B cell (primary cell): ENCODE measurements at places on chromosomes 4 and X.

- DNase-seq, result peak; percentile 1
- peaks cover 10% of the 10 kb centered on the region for H3K4me1 ChIP-seq
- peaks cover 15% of the 10 kb centered on the region for H3K27me3 ChIP-seq
- H3K27ac ChIP-seq, result no peak overlapping the region
- no peak overlapping the region for H3K4me3 ChIP-seq
Measured at GRCh38 chrX:13939741-13940597, 89.7 kb downstream of the GEMIN8 start.

- no peaks in the 10 kb centered on the region for H3K27me3 ChIP-seq
- H3K4me1 ChIP-seq, result peaks cover 16% of the 10 kb centered on the region
- H3K36me3 ChIP-seq, result no peaks in the 10 kb centered on the region
- peak overlapping the region; percentile 35 for H3K4me3 ChIP-seq
Measured at GRCh38 chrX:21656587-21657317, 1.4 kb downstream of the KLHL34 start.

GRCh38 chr4:68287704-68288392 lies 42.4 kb upstream of the TMPRSS11B start:
- H3K4me3 ChIP-seq, result no peak overlapping the region
- no peaks in the 10 kb centered on the region for H3K4me1 ChIP-seq

DNA sequence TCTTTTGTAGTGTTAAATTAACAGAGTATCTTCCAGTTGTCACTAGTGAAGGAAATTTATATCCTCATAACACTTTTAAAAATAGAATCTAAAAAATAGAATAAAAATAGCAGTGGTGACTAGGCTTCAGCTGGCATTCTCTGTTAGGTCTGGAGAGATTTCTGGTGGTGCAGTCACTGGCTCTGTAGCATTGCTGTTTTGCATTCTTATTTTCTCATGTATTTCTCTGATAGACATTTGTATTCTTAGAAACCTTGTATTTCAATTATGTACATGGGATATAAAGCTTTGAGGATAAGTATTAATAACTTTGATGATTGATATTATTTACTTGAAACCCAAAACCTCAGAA lies 87.6 kb downstream of the TMEM131L start:
- peaks cover 4% of the 10 kb centered on the region for H3K4me1 ChIP-seq
- no peak overlapping the region for H3K27ac ChIP-seq
- H3K36me3 ChIP-seq, result peaks cover 66% of the 10 kb centered on the region
- no peak overlapping the region for H3K4me3 ChIP-seq

GRCh38 chrX:19581786-19582185 lies 66.5 kb upstream of the MAP3K15 start:
- H3K27ac ChIP-seq, result no peak overlapping the region
- no peak overlapping the region for H3K4me3 ChIP-seq
- no peaks in the 10 kb centered on the region for H3K27me3 ChIP-seq
- H3K36me3 ChIP-seq, result no peaks in the 10 kb centered on the region

- DNase-seq, result no peak
- no peaks in the 10 kb centered on the region for H3K36me3 ChIP-seq
- H3K27ac ChIP-seq, result no peak overlapping the region
- H3K4me3 ChIP-seq, result no peak overlapping the region
- H3K27me3 ChIP-seq, result no peaks in the 10 kb centered on the region
- peaks cover under 1% of the 10 kb centered on the region for H3K4me1 ChIP-seq
Measured at GRCh38 chrX:101062176-101062575, 10.3 kb upstream of the TRMT2B start.

DNA sequence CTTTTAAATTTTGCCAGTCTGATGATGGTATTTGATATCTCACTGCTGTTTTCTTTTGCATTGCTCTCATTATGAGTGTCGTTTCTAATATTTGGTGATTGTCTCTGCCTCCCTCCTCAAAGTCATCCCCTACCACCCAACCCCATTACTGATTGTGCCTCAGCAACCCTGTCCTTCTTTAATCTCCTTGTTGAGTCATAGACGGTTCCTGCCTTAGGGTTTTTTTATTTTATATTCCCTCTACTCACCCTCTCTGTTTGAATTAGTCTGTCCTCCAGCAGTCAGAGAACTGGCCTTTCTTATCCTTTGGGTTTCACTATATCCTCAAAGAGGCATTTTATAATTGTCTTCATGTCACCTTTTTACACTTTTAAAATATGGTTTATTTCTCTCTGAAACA lies 409.3 kb upstream of the CPEB2 start:
- H3K27ac ChIP-seq, result no peak overlapping the region
- no peaks in the 10 kb centered on the region for H3K27me3 ChIP-seq
- no peaks in the 10 kb centered on the region for H3K36me3 ChIP-seq
- no peaks in the 10 kb centered on the region for H3K4me1 ChIP-seq
- H3K4me3 ChIP-seq, result no peak overlapping the region

DNA sequence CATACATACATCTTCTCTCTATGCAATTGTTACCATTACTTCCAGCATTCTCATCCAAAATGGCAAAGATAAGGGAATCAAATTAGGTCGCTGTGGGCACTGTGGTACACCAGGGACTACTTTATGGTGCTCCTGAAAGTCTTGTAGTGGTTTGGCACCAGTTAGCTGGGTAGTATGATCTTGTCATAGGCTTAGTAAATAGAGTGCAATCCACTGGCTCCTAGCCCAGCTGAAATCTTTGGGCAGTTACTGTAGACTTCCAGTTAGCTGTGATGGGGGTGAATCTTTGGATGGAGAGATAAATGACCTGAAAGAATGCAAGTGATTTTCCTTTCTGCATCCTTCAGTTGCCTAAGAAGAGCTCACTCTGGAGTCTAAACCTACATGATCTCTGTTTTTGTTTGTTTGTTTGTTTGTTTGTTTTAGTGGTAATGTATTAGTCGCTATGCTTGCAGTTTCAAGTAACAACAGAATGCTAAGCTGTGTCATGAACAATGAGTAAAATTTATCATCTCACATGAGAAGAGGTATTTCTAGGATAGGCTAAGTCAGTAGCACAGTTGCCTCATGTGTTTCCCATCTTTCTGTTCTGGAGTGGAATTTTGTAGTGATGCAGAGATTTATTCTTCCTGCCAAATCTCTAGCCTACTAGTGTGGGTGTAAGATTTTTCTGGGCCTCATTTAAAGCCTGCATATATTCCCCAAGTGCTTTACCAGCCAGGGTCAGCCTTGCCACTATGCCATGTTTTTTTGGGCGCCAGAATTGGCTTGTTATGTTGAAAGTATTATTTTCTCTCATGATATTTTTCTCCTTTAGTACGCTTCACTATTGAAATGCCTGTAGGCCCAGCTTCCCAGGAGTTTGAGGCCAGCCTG lies 24.2 kb downstream of the HERC3 start:
- no peak overlapping the region for H3K4me3 ChIP-seq
- no peak for DNase-seq

DNA sequence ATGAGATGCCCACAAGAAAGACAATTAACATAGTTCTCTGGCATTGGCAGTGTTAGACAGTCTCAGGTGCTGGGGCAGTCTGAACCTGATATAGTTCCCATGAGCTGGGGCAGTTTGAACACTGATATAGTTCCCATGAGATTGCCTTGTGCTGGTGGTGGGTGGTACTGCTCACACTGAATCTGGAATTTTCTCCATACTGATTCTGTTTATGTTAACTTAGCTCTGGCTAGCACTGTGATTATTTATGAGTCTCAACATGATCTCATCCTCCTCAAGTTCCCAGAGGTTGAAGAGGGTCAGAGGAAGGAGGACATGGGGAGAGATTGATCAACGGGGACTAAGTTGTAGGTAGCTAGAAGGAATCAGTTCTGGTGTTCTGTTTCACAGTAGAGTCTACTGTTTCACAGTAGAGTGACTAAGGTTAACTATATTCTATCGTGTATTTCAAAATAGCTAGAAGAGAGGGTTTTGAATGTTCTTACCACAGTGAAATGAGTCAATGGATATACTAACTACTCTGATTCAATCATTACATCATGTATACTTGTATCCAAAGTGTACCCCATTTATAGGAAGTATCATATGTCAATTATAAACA lies 379.9 kb downstream of the ADAM29 start:
- no peaks in the 10 kb centered on the region for H3K27me3 ChIP-seq
- no peak overlapping the region for H3K27ac ChIP-seq
- H3K4me3 ChIP-seq, result no peak overlapping the region
- no peak for DNase-seq
- no peaks in the 10 kb centered on the region for H3K36me3 ChIP-seq

DNA sequence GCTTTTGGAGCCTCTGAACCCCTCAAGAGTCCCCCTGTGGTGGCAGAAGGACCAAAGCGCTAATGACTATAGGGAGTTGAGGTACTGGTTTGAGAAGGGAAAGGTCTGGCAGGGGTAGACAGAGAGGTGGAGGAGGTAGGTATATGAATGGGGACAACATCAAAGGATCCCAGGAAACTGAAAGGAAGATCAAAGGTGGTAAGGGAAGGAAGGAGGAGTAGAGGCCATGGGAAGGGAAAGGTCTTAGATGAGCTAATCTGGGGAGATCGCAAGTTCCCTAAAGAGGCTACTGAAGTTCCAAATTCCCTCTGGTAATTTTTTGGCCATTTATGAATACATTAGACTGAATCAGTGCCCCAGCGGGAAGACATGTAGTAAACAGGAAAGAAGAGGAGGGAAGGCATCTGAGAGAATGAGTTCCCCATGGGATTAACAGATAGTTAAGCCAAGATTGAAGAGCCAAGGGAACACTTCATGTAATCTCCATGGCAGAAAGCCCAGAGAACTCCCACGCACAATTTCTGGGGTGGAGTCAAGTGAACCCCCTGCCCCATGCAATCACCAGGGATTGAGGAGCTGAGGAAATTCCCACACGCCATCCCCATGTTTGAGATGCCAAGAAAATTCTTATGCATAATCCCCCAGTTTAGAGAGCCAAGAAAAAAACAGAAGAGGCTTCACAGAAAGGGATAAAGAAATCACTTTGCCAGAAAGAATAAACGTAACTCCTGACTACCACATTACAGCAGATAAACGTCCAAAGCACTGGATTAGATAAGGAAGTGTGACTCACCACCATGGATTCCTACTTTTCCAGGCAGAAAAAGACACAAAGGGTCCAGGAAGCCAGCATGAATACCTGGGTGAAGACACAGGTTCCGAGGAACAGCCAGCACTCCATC lies 25.8 kb downstream of the ZNF630 start:
- no peaks in the 10 kb centered on the region for H3K36me3 ChIP-seq
- no peak overlapping the region for H3K4me3 ChIP-seq
- H3K4me1 ChIP-seq, result no peaks in the 10 kb centered on the region
- H3K27ac ChIP-seq, result no peak overlapping the region

GRCh38 chr4:148542922-148543623 lies 100.9 kb upstream of the NR3C2 start:
- H3K27me3 ChIP-seq, result no peaks in the 10 kb centered on the region
- H3K4me1 ChIP-seq, result no peaks in the 10 kb centered on the region
- no peaks in the 10 kb centered on the region for H3K36me3 ChIP-seq
- H3K4me3 ChIP-seq, result no peak overlapping the region

DNA sequence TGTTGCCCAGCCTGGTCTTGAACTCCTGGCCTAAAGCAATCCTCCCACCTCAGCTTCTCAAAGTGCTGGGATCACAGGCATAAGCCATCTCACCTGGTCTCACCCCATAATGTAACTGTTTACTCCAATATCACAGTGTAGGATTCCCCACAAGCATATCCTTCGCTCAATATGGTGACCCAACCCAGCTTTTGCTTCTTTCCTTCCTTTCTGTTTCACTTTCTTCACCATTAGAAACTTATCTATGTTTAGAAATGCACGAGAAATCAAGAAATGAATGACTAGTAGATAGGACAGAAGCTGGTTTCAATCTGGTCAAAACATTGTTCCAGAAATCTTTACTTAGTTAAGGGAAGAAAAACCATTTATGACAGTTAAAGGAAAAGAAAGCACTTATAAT lies 18.9 kb downstream of the TSPAN5 start:
- H3K4me3 ChIP-seq, result no peak overlapping the region
- H3K36me3 ChIP-seq, result no peaks in the 10 kb centered on the region
- no peak overlapping the region for H3K27ac ChIP-seq
- peaks cover 8% of the 10 kb centered on the region for H3K4me1 ChIP-seq
- peak; percentile 16 for DNase-seq
- no peaks in the 10 kb centered on the region for H3K27me3 ChIP-seq

- no peak for DNase-seq
- H3K4me3 ChIP-seq, result no peak overlapping the region
- peaks cover 5% of the 10 kb centered on the region for H3K4me1 ChIP-seq
- peaks cover 5% of the 10 kb centered on the region for H3K36me3 ChIP-seq
Measured at GRCh38 chr4:169439244-169439643, 168.5 kb upstream of the SH3RF1 start.

DNA sequence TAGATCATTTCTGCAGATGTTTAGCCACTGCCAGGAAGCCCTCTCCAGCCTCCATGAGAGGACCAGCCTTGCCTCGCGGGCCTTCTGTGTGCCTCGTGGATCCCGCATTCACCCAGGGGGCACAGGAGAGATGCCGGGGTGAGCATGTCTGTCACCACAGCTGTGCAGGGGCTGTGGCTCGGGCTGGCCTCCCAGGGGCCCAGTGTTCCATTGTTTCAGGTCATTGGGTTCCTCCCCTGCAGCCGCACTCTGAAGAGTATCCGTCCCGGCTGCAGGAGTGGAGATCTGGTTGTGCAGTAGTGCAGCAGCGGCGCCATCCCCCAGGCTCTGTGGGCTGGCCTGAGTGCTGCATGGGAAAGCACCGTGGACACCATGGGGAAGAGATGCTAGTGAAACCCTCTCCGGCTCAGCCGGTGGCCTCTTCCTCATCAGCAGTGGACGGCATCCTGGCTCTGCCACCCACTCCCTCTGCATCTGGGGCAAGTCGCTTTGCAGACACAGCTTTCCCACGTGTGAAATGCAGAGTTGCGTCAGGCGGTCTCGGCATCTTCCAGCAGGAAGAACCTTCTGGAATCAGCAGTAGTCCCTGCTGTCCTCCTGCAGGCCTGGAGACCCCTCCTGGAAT lies 29.1 kb downstream of the TBC1D14 start:
- H3K36me3 ChIP-seq, result peaks cover under 1% of the 10 kb centered on the region
- H3K4me3 ChIP-seq, result no peak overlapping the region
- H3K27ac ChIP-seq, result no peak overlapping the region
- H3K4me1 ChIP-seq, result peaks cover 62% of the 10 kb centered on the region
